ENCODE measurements at places on chromosomes 1 and 21.

- DNase-seq = no peak
Observed at GRCh38 chr1:54500107-54500431, 48.0 kb upstream of the ACOT11 start.

GRCh38 chr1:19187852-19188251 is 22.2 kb downstream of the UBR4 start:
- DNase-seq = no peak

DNA sequence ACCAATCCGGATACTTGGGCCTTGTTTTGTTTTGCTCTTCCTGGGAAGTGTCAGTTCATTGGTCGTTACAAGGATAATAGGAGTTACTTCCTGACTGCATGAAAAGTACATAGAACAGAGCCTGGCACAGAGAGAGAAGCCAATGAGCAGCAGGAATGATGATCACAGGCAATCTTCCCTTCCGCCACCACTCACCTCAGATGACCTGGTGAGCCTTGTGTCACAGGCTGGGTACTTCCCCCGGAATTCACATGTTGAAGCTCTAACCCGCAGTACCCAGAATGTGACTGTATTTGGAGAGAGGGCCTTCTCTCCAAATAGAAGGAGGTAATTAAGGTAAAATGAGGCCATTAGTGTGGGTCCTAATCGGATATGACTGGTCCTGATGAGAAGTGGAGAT is 18.8 kb upstream of the GPR137B start:
- DNase-seq = no peak

DNA sequence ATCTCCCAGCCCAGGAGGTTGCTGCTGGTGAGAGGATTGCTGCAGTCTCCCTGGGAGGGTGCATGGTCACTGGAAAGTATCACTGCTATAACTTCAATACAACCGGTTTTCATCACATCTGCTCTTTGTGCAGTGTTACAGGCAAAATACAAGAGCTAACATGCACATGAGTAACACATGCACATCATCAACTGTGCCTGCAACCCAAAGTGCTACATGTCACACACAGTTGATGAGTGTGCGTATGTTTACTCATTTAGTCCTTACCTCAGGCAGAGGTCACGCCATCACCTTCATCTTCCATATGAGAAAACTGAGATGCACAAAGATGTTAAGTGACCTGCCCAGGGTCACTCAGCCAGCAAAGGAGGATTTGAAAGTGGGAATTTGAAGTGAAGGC is 277.7 kb downstream of the FAM72C start:
- DNase-seq = no peak

DNA sequence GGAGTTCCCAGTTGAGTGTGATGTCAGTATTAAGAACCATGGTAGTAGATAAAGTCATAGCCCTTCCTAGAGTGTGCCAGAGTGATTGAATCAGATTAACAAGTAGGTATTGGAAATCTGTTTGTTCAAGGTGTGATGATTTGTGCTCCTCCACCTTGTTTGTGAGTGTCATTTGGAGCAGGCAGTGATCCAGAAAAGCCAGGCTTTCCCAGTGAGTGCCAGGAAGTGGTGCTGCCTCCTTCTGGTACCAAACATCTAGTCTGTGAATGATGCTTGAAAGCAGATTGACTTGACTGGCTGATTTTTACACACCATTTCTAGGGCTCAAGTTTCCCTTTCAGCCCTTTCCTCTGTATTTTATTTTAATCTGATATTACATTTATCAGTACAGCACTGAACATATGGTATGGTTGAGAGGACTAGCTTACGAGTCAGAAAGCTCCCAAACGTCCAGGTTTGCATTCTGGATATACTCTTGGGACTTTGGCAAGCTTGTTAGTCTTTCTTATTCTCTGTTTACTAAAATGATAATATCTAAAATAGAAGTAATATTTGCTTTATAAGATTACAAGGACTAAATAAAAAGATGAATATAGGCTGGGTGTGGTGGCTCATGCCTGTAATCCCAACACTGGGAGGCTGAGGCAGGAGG is 100.7 kb downstream of the PATJ start:
- no peak for DNase-seq

- DNase-seq = peak; percentile 37
Observed at GRCh38 chr21:45622416-45623097, 21.0 kb upstream of the PCBP3 start.

GRCh38 chr21:45572783-45573451 is 30.7 kb upstream of the SLC19A1 start:
- peak; percentile 37 for DNase-seq

- DNase-seq = no peak
Observed at GRCh38 chr1:90295534-90295933, 300.6 kb downstream of the ZNF326 start.

DNA sequence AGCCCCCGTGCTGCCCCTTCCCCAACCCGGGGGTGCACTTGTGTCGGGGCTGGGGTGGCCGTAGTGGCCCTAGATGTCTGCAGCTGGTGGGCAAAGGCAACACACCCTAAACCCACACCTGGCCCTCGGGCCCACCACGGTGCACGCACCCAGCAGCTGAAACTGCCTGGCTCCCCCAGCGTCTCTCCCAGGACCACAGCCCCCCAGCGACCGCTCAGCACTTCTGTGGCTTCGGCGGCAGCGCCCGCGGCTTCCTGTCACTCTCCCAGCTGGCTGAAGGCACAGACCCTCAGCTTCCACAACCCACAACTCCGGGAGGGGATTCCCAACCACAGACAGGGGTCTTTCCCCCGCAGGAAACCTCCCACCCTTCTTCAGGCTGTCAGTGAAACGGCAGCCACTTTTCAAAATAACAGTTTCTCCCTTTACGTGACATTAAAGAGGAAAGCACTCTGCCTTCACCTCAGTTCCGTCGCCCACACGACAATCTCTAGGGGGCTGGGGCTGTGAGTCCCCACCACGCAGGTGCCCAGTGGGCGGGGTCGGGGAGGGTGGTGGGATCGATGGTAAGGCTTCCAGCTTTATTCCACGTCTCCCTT is 40.7 kb upstream of the COL6A2 start:
- peak; percentile 89 for DNase-seq

DNA sequence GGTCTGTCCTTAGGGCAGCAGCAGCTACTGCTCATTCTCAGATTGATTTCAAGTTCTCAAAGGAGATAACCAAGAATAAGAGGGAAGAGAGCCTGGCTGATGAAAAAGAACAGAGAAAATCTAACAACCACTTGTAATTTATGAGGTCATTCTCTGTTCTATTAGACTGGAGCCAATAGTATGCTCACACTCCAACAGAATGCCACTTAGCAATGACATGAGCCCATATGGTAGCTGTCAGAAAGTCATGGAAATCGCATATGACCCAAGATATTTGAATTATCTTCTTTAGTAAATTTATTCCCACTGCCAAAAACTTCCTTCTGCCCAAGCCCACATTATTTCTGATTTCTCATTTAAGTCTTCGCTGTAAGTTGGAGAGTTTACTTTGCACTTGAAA is 53.7 kb upstream of the PLA2G4A start:
- DNase-seq = no peak
